ENCODE measurements at places on chromosomes 3 and 15. TPM values are rescaled to one million over a fixed set of nuclear protein-coding genes. Genes with fewer than 3 reads are reported as not detected.

DNA sequence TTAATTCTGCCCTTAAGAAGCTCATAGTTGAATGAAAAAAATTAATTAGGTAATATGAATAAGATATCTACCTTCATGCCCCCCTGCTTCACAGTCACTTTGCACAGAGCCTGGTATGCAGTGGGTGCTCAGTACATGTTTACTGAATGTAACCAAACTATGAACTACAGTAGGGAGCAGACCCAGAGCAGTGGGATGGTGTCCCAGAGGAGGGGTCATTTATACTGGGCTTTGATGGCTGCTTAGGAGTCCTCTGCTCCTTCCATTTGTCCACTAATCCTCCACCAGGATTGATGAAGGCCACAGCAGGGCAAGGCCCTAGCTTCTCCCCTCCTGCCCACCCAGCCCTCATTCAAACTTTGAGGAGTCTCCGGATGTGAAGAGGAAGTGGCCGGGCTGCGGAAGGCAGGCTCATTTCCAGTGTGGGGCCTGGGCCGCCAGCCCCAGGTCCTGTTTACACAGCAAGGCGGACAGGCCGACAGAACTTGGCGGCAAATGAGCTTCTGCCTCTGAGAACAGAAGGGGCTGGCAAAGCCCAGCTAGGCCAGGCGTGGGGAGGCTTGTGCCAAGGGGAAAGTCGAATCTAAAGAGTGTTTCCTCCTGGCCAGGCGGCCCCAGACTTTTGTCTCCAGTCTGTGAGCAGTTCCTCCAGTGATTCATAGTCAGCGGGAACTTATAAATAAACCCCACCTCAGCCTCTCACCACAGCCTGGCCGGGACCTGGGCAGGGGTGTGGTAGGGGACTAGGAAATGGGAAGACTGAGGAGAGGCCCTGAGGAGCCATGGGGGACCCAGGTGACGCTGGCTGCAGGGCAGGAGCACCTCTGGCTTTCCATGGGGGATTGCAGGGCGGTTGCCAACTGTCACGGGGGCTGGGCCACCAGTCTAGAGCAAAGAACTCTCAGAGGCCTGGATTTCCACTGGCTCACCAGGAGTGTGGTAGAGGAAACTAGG is 51.6 kb upstream of the LCTL start:
- peak; percentile 20 for DNase-seq

DNA sequence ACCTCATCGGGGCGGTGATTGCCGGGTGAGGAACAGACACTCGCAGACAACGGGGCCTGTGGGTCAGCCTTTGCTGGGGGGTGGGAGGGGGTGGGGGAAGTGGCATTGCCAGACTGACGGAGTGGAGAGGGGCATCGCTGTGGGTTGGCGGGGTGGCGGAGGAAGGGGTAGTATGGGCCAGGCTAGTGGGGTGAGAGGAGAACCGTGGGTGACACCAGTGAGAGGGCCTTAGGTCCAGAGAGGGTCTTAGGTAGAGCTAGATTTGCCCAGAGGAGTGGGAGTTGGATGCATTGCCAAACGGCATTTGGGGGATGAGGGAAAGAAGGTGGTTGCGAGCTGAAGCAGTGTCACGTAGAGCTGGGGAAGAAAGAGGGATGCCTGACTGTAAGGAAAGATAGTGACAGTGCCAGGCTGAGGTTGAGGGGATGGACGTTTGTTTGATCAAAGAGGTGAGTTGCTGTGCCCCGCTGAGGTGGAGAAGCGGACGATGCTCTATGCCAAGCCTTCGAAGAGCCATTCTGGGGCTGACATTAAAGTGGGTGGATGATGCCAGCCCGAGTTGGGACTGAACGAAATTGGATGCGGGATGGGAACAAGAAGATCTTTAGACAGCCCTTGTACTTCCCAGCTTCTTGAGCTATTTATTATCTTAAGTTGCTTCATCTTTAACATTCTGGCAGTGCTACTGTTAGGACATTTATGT is 572 bp downstream of the DNAJB11 start:
- no peak for DNase-seq

GRCh38 chr15:43878446-43878845 is 51.6 kb downstream of the WDR76 start:
- DNase-seq: no peak

- DNase-seq: no peak
Measured at GRCh38 chr3:172980849-172981248, 160.2 kb downstream of the SPATA16 start.

DNA sequence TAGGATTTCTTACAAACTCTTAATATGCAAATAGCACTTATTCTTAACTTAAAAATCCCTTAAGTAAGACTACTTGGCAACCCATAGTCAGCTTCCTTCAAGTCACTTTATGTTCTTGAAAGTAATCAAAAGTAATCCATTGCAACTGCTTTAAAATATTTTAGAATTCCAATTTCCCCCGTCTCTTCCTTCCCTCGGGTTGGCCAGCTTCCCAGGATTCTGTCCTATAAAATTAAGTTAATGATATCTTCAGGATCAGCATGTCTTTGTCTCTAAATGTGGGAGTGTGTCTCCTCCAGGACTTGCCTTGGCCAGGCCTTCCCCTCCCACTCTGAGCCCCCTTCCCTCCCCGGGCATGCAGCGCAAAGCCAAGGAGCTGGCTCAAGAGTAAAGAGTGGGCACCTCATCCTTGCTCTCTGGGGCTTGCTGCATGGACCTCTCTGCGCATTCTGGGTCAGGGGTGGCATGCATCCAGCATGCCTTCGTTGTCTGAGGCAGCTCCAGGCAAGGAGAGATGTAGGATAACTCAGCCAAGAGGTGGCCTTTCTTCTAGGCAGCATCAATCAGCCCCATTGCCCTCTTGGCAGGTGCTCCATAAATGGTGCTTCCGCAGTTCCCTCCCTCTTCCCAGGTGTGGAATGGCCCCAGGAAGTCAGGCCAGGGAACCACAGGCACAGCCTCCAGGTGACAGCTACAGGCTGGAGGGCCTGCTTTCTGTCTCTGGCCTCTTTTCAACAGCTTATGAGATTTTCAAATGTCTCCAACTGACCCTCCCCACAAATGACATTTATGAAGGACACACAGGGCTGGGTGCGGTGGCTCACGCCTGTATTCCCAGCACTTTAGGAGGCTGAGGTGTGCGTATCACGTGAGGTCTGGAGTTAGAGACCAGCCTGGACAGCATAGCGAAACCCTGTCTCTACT is 108.7 kb upstream of the ALDH1A3 start:
- no peak for DNase-seq

- DNase-seq: peak; percentile 8
Measured at GRCh38 chr15:74725225-74725774, at the start of gene CYP1A1. Gene CYP1A1, minus strand, starts transcription at chr15:74725528. Its CDS starts 2,431 bp downstream, at chr15:74723097.

DUOXA2 gene
- not detected for polyA plus RNA-seq
